Lung (tissue), 17 donors: ENCODE measurements at places on chromosomes 7 and 10. TPM values are rescaled to one million over a fixed set of nuclear protein-coding genes. Genes with fewer than 3 reads are reported as not detected.

DNA sequence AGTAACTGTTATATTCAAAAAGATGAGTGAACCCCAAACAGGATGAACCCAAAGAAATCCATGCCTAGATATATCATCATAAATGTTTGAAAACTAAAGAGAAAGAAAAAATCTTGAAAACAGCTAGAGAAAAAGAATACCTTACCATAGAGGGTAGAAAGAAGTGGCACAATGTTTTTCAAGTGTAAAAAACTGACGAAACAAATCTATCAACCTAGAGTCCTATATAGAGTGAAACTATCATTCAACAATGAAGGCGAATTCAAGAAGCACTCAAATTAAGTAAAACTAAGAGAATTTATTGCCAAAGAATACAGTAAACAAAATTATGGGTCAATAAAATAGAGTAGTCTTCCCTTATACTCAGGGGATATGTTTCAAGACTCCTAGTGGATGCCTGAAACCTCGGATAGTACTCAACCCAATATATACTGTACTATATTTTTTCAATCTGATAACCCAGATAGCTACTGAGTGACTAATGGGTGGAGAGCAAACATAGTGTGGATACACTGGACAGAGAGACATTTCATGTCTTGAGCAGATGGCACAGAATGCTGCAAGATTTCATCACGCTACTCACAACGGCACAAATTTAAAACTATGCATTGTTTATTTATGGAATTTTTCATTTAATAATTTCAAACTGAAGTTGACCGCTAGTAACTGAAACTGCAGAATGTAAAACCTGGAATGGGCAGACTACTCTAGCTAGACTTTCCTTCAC is 52.6 kb upstream of the TMEM106B start:
- H3K4me3 ChIP-seq = no peak overlapping the region
- H3K27ac ChIP-seq = no peak overlapping the region
- no peaks in the 10 kb centered on the region for H3K36me3 ChIP-seq
- no peaks in the 10 kb centered on the region for H3K4me1 ChIP-seq
- H3K27me3 ChIP-seq = no peaks in the 10 kb centered on the region

DNA sequence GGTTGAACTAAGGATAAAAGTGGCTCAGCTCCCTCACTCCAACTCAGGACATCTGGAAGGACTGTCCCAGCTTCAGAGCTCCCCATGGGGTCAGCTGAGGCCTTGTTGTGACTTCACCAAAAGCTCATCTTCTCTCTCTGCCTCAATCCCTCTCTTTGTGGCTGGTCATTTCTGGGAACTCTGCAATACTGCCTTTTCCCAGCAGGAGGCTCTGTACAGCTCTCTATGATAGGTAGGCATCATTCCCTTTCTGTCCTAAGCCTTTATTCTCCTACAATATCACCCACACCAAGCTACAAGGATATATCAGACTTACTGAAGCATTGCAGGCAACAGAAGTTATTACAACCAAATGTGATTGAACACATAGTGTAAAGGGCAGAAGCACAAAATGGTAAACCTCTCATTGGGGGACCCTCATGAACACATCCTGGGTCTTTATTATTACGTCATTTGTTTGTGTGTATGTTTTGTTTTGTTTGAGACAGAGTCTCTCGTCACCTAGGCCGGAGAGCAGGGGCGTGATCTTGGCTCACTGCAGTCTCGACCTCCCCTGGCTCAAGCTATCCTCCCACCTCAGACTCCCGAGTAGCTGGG is 36.7 kb upstream of the PRPS1L1 start:
- H3K27me3 ChIP-seq = no peaks in the 10 kb centered on the region
- no peaks in the 10 kb centered on the region for H3K36me3 ChIP-seq
- no peak for DNase-seq
- no peak overlapping the region for H3K27ac ChIP-seq
- no peak overlapping the region for H3K4me3 ChIP-seq

- H3K4me3 ChIP-seq = no peak overlapping the region
- H3K36me3 ChIP-seq = no peaks in the 10 kb centered on the region
- no peaks in the 10 kb centered on the region for H3K4me1 ChIP-seq
These were observed 105.0 kb downstream of the SUGCT start for GRCh38 chr7:40239755-40240303.

GRCh38 chr10:48450741-48451466 is 144.4 kb downstream of the MAPK8 start:
- no peaks in the 10 kb centered on the region for H3K27me3 ChIP-seq
- DNase-seq = no peak
- no peak overlapping the region for H3K4me3 ChIP-seq
- H3K27ac ChIP-seq = no peak overlapping the region
- no peaks in the 10 kb centered on the region for H3K36me3 ChIP-seq

- H3K36me3 ChIP-seq = no peaks in the 10 kb centered on the region
- no peak overlapping the region for H3K27ac ChIP-seq
- DNase-seq = no peak
- no peak overlapping the region for H3K4me3 ChIP-seq
- H3K27me3 ChIP-seq = no peaks in the 10 kb centered on the region
- H3K4me1 ChIP-seq = peaks cover 8% of the 10 kb centered on the region
These were observed 34.3 kb downstream of the SLC25A13 start for GRCh38 chr7:96287559-96287958.

DNA sequence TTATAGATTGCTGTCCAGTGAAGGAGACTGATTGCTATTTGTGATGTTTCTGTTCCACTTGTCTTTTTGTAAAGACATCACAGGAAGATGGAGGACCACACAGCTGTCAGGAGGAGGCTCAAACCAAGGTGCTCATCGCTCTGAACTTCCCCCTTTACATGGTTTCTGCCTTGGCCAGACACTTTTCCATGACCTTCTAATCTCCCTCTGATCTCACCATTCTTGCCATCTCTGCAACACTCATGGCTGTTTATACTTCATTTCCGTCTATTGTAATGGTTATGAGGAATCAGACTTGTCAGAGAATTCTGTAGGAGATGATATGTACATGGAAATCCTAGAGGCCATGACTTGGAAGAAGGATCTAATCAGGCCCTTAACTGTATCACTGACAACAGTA is 1.7 kb upstream of the TAS2R5 start:
- no peak overlapping the region for H3K27ac ChIP-seq
- no peak for DNase-seq
- H3K4me1 ChIP-seq = peaks cover 5% of the 10 kb centered on the region
- H3K27me3 ChIP-seq = no peaks in the 10 kb centered on the region
- no peak overlapping the region for H3K4me3 ChIP-seq

- no peak overlapping the region for H3K27ac ChIP-seq
- peaks cover 4% of the 10 kb centered on the region for H3K27me3 ChIP-seq
These were observed 33.8 kb upstream of the C10orf120 start for GRCh38 chr10:122733443-122733842.

GRCh38 chr7:125592331-125592730 is 662.7 kb upstream of the POT1 start:
- H3K4me3 ChIP-seq = no peak overlapping the region
- no peaks in the 10 kb centered on the region for H3K4me1 ChIP-seq
- no peak overlapping the region for H3K27ac ChIP-seq

Gene HOXA6
- 7.7 TPM for total RNA-seq
